Activated CD4-positive, alpha-beta memory T cell treated with anti-CD3 and anti-CD28 coated beads, Interleukin-2, amount 10 ng/mL, durations not matched to agents 7 days and 5 days (primary cell): ENCODE measurements at places on chromosomes 16 and 17.

DNA sequence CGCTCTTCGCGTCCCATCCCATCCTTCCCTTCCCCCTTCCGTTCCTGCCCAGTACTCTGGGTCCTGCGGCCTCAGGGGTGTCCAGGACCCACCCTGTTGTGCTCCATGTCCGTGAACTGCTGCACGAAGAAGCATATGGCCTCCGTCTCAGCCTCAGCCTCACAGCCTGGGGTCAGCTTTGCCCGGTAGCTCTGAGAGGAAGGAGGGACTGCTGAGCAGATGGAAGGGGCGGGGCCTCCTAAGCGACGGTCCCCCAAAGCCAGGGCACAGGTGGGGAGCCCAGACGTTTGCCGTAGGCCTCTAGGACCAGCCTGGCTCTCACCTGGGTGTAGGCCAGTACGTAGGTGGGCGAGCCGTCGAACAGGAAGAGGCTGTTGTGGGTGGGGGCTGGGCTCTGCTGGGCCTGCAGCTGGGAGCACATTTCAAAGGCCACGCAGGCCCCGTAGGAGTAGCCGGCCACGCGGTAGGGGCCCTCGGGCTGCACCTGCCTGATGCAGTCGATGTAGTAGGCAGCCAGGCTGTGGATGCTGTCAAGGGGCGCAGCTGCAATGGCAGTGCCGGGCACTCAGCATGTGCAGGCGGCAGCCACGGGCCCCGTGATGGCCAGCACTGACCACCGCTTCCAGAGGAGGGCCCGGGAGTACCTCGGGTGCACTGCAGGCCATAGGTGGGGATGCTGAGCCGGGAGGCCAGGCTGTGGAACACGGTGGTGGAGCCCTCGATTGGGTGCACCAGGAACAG, 14.6 kb upstream of the DUS1L start:
- H3K4me3 ChIP-seq: no peak overlapping the region
- H3K4me1 ChIP-seq: no peaks in the 10 kb centered on the region
- H3K36me3 ChIP-seq: peaks cover 33% of the 10 kb centered on the region
- no peaks in the 10 kb centered on the region for H3K27me3 ChIP-seq

DNA sequence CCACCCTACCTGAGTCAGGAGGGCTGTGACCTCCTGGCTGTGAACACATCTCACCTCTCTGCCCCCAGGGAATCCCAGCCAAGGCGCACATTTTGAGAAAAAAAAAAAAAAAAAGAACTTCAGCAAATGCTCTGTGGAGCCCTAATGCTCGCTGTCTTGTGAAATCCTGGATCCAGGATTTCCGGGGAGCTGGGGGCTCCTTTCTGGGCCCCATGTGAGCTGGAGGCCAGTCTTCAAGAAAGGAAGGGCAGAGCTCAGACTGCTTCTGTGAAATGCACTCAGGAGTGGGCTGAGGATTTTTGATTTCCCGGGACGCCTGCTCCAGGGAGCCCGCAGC, 36.0 kb upstream of the EMP2 start:
- no peaks in the 10 kb centered on the region for H3K4me1 ChIP-seq
- no peak overlapping the region for H3K4me3 ChIP-seq
- H3K36me3 ChIP-seq: no peaks in the 10 kb centered on the region

GRCh38 chr17:17837966-17838962, 1.5 kb upstream of the SREBF1 start:
- peak overlapping the region; percentile 94 for H3K27ac ChIP-seq
- H3K4me1 ChIP-seq: peaks cover 75% of the 10 kb centered on the region
- H3K27me3 ChIP-seq: no peaks in the 10 kb centered on the region
- no peak for DNase-seq

DNA sequence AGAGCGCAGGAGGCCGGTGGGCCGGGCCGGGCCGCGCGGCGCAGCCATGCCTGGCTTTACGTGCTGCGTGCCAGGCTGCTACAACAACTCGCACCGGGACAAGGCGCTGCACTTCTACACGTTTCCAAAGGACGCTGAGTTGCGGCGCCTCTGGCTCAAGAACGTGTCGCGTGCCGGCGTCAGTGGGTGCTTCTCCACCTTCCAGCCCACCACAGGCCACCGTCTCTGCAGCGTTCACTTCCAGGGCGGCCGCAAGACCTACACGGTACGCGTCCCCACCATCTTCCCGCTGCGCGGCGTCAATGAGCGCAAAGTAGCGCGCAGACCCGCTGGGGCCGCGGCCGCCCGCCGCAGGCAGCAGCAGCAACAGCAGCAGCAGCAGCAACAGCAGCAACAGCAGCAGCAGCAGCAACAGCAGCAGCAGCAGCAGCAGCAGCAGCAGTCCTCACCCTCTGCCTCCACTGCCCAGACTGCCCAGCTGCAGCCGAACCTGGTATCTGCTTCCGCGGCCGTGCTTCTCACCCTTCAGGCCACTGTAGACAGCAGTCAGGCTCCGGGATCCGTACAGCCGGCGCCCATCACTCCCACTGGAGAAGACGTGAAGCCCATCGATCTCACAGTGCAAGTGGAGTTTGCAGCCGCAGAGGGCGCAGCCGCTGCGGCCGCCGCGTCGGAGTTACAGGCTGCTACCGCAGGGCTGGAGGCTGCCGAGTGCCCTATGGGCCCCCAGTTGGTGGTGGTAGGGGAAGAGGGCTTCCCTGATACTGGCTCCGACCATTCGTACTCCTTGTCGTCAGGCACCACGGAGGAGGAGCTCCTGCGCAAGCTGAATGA, 606 bp downstream of the THAP11 start:
- H3K27me3 ChIP-seq: no peaks in the 10 kb centered on the region
- peak overlapping the region; percentile 98 for H3K27ac ChIP-seq
- peak overlapping the region; percentile 94 for H3K4me3 ChIP-seq
- peaks cover 42% of the 10 kb centered on the region for H3K4me1 ChIP-seq

DNA sequence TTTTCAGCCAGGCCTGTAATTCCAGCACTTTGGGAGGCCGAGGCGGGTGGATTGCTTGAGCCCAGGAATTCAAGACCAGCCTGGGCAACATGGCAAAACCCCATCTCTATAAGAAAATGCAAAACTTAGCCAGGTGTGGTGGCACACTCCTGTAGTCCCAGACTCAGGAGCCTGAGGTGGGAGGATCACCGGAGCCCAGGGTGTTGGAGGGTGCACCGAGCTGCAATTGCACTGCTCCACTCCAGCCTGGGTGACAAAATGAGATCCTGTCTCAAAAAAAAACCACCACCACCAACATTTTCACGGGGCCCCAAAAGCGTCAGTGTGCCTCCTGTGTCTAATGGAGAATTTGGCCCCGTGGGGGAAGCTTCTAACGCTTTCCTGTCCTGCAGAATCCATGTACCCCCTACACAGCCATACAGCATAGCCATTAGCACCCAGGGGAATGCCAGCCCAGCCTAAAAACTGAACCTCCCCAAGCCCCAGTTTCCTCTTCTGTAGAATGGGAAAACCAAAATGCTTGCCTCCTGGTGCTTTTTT, 22.2 kb upstream of the MAP3K14 start:
- H3K27me3 ChIP-seq: peaks cover 3% of the 10 kb centered on the region
- peaks cover 5% of the 10 kb centered on the region for H3K4me1 ChIP-seq
- H3K4me3 ChIP-seq: no peak overlapping the region
- no peak overlapping the region for H3K27ac ChIP-seq
- DNase-seq: no peak
- H3K36me3 ChIP-seq: no peaks in the 10 kb centered on the region

DNA sequence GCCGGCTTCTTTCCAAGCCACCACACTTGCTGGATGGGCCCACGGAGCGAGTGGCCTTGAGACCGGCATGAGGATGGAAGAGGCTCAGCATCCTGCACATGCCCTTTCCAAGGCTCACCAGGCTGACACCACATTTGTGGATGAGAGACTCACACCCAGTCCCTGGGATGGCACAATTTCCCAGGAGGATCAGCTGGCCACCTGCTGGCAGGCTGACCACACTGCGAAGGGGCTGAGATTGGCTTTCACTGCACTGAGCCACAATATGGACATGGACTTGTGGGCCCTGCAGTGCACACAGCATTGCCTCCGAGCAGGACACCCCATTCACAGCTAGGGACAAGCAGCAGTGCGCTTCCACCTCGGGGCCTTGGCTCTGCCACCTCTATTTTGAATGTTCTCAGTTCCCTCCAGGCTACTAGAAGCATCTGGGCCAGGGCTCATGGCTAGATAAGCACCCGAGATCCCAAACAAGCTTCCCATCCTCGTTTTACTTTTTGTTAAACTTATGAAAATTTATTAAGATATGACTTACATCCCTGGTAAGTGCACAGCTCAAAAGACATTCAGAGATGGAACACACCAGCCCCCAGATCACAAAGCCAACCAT, 25.3 kb upstream of the KSR1 start:
- no peak overlapping the region for H3K4me3 ChIP-seq
- DNase-seq: no peak
- H3K36me3 ChIP-seq: no peaks in the 10 kb centered on the region
- peaks cover 2% of the 10 kb centered on the region for H3K27me3 ChIP-seq

DNA sequence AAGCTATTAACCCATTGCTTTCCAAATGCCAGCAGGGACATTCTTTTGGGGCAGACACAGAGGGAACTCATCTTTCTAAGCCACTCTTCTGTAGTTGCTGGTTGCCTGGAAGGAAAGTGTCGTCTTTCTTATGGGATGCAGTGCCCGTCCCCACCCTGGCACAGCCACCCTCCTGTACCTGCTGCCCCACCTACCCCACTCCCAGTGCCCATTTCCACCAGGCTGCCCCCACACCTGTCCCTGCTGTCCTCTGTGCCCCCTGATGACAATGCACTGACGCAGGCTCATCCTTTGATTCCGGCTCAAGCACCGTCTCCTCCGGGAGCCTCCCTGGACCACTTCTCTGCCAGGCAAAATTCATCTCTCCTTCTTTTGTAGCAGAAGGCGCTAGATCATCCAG, 190.4 kb upstream of the CDH5 start:
- no peak overlapping the region for H3K27ac ChIP-seq
- H3K27me3 ChIP-seq: peaks cover 2% of the 10 kb centered on the region
- no peaks in the 10 kb centered on the region for H3K36me3 ChIP-seq
- H3K4me1 ChIP-seq: no peaks in the 10 kb centered on the region

DNA sequence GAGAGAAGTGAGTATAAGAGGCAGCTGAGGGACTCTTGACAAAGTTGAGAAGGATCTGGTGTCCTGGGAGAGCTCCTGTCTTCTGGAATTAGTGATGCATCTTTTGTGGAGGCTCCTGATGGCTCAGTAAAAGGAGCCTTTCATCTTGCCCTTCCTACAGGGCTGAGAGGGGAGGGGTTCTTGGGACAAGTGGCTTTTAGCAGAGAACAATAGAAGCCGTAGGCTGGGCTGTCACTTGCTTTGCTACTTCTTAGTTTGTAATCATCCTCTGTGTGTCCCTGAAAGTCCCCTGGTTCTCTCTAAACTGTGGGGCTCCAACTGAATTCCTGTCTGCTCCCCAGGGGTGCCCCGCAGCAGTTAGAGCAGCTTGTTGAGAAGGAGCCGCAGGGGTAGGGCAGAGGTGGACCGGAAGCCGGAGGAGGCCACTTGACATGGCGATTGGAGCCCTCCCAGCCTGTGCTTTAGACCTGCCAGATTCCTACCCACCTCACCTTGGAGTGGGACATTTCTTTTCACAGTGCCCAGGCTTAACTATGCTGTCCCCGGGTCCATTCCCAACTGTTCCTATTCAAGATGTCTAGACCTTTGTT, 85.1 kb downstream of the PRKCA start:
- no peak overlapping the region for H3K27ac ChIP-seq
- no peak overlapping the region for H3K4me3 ChIP-seq
- peaks cover 31% of the 10 kb centered on the region for H3K4me1 ChIP-seq
- no peak for DNase-seq
- H3K27me3 ChIP-seq: no peaks in the 10 kb centered on the region

- no peaks in the 10 kb centered on the region for H3K36me3 ChIP-seq
- no peaks in the 10 kb centered on the region for H3K27me3 ChIP-seq
- H3K4me1 ChIP-seq: no peaks in the 10 kb centered on the region
- H3K4me3 ChIP-seq: no peak overlapping the region
These were observed 52.8 kb upstream of the ARHGAP44 start for GRCh38 chr17:12736526-12736925.

- DNase-seq: no peak
- peaks cover 33% of the 10 kb centered on the region for H3K4me1 ChIP-seq
- H3K4me3 ChIP-seq: peak overlapping the region; percentile 79
- peaks cover 34% of the 10 kb centered on the region for H3K36me3 ChIP-seq
- H3K27ac ChIP-seq: peak overlapping the region; percentile 90
These were observed 1.8 kb upstream of the ACTG1 start for GRCh38 chr17:81514489-81514738.

GRCh38 chr16:59060207-59060606, 326.1 kb upstream of the GOT2 start:
- H3K27ac ChIP-seq: no peak overlapping the region
- no peak for DNase-seq
- H3K27me3 ChIP-seq: no peaks in the 10 kb centered on the region
- no peaks in the 10 kb centered on the region for H3K4me1 ChIP-seq

GRCh38 chr16:68406458-68407152, 41.7 kb downstream of the SMPD3 start:
- H3K4me1 ChIP-seq: peaks cover 2% of the 10 kb centered on the region
- H3K27me3 ChIP-seq: peaks cover 13% of the 10 kb centered on the region
- no peak overlapping the region for H3K27ac ChIP-seq
- DNase-seq: no peak

GRCh38 chr17:62725791-62726249, 82.3 kb downstream of the MARCHF10 start:
- H3K4me3 ChIP-seq: no peak overlapping the region
- peaks cover 16% of the 10 kb centered on the region for H3K4me1 ChIP-seq
- peaks cover 53% of the 10 kb centered on the region for H3K27me3 ChIP-seq
- DNase-seq: no peak

DNA sequence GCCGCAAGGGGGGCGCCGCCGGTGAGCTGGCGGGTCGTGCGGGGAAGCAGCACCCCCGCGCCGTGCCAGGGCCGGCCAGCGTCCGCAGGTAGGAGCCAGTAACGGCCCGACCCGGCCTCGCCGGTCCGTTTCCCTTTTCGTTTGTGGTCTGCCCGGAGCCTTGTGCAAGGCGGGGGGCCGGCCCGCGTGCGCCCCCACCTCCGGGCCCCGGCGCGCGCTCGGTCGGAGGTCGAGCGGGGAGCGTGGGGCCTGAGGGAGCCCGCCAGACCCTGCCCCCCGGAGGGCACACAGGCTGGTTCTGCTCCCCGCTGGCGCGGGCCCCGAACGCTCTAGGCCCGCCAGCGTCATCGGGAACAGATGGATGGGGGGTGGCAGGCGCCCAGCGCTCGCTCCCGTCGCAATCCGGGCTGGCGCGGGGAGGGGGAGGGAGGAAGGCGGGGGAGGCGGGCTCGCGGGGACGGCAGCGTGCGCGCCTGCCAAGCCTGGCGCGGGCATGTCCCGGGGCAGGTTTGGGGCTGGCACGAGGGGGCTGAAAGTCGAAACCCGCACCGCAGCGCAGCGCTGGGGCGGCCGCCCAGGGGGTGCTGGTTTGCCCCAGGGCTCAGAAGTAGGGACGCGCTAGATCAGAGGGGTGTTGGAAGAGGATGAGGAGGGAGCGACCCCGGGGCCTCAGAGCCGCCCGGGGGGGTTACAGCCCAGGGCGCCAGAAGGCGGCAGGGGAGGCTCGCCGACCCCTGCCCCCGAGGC, 1.5 kb upstream of the GSE1 start:
- H3K4me1 ChIP-seq: peaks cover 40% of the 10 kb centered on the region
- DNase-seq: peak; percentile 38
- no peaks in the 10 kb centered on the region for H3K36me3 ChIP-seq
- no peak overlapping the region for H3K27ac ChIP-seq

- peaks cover 6% of the 10 kb centered on the region for H3K27me3 ChIP-seq
- H3K27ac ChIP-seq: no peak overlapping the region
- H3K36me3 ChIP-seq: no peaks in the 10 kb centered on the region
- peaks cover 31% of the 10 kb centered on the region for H3K4me1 ChIP-seq
- no peak for DNase-seq
These were observed 43.7 kb downstream of the PKD1L3 start for GRCh38 chr16:71956486-71956885.
